Activated naive CD4-positive, alpha-beta T cell treated with anti-CD3 and anti-CD28 coated beads, Interleukin-2, amount 50 U/mL, for 72 hours (primary cell): ENCODE measurements at places on chromosomes 2 and 18.

GRCh38 chr18:6313415-6313814 lies 101.3 kb downstream of the L3MBTL4 start:
- DNase-seq = no peak

DNA sequence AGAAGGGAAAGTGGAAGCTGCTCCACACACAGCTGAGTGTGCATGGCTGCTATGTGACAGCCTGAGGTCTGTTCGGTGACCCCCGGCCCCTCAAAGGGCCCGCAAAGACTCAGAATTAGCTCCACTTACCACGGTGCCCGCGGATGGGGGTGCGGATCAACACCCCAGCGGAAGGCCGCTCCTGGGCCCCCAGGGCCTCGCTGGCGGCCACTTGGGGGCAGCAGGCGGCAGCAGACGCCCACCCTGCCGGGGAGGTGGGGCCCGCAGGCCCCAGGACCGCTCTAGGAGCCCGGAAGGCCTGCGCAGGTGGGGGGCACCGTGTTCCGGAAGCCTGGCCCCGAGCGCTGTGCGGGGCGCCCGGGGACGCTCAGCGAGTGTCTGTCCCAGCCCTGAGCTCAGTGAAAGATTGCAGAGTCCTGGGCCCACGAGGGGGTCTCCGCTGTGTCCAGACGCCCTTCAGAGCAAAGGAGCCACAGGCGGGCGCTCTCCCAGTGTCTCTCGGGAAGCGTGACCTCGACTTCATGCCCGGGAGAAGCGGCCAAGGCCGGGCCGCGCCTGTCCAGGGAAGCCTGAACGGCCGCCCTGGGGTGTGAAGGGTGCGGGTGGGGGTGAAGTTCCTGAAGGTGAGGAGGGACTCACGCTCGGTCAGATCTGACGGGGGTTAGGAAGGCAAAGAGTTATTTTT lies 118.7 kb downstream of the VAPA start:
- peak; percentile 7 for DNase-seq

- DNase-seq = no peak
Observed at GRCh38 chr2:143452817-143453451, 323.7 kb downstream of the ARHGAP15 start.

DNA sequence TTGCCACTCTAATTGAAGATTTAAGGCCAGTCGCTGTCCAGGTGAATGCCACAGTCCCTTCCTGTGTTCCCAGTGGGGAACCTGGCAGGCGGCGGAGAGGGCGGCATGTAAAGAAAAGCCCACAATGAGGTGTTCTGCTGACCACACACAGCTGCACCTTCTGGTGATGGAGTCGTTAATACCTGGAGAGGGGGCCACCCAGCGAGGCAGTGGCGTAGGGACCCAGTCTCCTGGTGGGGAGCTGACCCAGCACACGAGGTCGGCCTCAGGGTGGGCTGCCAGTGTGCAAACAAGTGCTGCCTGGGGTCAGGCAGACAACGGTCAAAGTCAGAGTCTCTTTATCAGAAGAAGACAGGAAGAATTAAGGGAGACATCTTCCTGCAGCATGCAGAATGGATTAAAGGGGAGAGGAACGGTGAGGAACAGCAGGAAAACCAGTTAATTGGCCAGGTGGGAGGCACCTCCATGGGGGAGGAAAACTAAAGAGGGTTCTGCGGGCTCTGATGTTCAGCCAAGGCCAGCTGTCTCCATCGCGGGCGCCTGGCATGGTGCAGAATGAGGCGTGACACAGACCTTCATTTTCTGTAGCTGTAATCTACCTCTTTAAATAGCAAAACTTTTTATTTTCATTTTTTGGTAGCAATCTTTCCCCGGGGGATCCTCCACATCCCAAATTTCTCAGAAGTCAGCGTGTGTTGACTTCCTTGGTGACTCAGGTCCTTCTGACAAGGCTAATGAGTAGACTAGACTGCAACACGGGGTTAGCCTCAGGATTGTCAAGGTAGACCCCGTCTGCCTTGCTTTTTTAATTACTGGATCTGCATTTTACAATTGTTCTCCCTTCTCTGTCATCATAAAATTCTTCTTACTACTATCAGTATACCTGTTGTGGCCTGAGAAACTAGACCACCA lies 78.3 kb downstream of the SMAD7 start:
- no peak for DNase-seq
